Smooth muscle cell of trachea (primary cell): ENCODE measurements at places on chromosomes 4 and X. TPM values are rescaled to one million over a fixed set of nuclear protein-coding genes. Genes with fewer than 3 reads are reported as not detected.

CTAG1A gene
- not detected in 2 replicates for total RNA-seq

SPOCK3 gene
- 0.17 and 0.44 TPM in 2 replicates for total RNA-seq

GALNT7 gene
- 18.0 and 34.8 TPM in 2 replicates for total RNA-seq

SPARCL1 gene
- 1.2 and 1.3 TPM in 2 replicates for total RNA-seq

PABPC1L2B gene
- total RNA-seq = not detected in 2 replicates

CLNK gene
- not detected in 2 replicates for total RNA-seq

SMIM43 gene
- total RNA-seq = 3.9 and 6.6 TPM in 2 replicates

NUDT10 gene
- total RNA-seq = 3.6 and 5.2 TPM in 2 replicates

CXCL3 gene
- 1.5 and 10.6 TPM in 2 replicates for total RNA-seq

IL13RA2 gene
- total RNA-seq = 44.8 and 103 TPM in 2 replicates

PF4V1 gene
- total RNA-seq = 0.58 and 0.66 TPM in 2 replicates

NUP54 gene
- total RNA-seq = 48.8 and 76.2 TPM in 2 replicates

HTN1 gene
- not detected in 2 replicates for total RNA-seq

PRR32 gene
- total RNA-seq = not detected in 2 replicates

FAM53A gene
- total RNA-seq = 2.3 TPM in 2 replicates

BDH2 gene
- total RNA-seq = 54.4 and 73.6 TPM in 2 replicates
